ENCODE measurements at places on chromosomes 2 and 18. TPM values are rescaled to one million over a fixed set of nuclear protein-coding genes. Genes with fewer than 3 reads are reported as not detected.

DNA sequence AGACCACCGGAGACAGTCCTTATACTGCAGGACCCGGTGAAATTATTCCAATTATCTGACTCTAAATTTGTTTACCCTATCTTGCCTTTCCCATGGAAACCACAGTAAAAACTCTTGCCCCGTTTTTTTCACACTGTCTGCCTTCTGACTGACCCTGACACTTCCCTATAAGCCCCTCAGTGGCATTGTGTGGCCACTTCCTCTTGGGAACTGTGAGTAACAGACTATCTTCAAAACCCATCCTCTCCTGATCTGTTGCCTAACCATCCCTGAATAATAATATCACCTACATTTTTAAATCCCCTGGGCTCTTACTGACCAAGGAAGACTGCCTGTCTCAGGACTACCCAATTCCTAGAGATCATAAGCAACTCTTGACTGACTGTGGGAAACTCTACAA is 42.6 kb upstream of the RNF152 start:
- DNase-seq, result no peak

DNA sequence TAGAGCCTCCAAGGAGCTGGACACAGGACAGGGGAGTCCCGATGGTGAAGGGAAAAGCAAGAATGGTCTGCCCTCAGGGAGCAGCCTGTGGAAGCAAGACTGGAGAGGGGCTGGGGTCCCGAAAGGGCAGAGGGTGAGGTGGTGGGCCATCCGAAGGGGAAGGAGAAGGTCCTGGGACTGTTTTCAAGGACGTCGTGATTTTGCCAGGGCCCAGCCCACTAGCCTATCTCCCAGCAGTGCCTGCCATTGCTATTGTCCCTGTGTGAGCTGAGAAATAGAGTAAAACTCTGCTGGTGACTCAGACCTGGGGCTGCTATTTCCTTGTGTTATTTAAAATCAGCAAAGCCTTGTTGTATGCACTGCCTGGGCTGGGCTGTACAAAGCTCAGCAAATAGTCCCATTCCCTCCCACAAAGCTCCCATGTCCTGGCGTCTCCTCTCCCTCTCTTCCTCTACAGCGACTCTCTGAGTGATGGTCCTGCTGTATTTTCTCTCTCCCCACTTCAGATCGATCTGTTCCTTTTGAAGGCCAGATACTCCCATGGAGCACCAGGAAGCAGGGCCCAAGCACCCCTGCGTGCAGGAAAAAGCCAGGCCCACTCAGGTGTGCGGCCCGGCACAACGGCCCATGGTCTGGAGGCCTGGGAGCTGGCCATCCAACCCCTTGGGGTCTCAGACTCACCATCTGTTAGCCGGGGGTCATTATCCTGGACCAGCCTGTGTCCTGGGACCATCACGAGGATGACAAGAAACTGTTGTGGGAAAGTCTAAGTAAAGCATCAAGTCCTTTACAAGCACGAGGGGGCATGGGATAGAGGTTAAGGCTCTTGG is 65.0 kb upstream of the OTOF start:
- no peak for DNase-seq

DNA sequence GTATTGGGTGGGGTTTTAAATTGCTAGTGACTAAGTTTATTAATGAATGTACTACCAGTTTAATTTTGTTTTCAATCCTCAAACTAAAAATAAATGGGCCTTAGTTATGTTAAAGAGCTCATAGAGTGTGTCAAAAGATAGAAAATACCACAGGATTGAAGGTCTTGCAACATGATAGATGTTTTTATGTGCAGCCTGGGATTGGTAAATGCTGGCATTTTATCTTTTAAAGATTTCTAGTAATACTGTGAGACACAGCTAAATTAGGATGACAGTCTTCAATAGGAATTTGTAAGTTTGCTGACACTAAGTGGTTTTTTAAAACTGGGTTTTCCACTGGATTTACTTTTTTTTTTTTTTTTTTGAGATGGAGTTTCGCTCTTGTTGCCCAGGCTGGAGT is 122.3 kb downstream of the HAUS1 start:
- DNase-seq, result no peak

DNA sequence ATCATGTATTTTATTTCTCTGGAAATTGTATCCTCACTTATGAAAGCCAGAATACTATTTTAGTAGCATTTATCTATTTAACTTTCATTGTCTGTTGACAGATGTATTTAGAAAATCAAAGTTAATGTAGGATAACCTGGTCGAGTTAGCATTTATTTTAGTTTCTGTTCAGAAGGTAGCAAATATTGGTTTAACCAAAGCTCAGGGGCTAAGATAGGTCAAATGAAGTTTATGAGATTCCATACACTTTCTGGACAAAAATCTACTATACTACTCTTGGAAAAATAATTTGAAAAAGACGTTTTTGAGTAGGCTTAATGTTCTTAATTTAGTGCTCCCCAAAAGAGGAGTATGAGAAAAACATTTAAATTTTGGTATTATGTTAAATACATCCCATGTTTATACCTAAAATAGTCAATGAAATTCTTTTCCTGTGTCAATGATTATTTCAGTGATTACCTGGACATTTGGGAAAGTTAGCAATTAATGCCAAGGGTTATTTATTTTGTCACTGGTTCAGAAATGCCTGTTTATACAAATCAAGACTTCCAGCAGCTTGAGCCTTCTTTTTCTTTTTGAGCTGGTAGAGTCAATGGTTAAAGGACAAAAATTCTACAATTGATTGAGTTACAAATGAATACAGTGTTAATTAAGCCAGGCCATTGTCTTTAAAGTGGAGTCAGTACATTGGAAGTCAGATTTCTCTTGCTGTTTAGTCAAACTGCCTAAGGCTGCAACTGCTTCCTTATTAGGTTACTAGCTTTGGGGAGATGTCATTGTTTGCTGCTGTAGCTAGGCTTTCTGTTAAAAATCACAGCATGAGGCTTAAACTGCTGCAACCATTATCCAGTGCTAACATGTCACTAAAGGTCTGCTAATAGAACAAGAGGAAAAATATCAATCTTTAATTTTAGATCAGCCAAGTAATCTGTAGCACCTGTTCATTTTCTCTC is 182.3 kb downstream of the CAMKMT start:
- no peak for DNase-seq

- no peak for DNase-seq
Observed at GRCh38 chr2:63880625-63881024, 38.9 kb downstream of the UGP2 start.

GRCh38 chr18:63405986-63406385 is 16.3 kb downstream of the VPS4B start:
- no peak for DNase-seq

- no peak for DNase-seq
Observed at GRCh38 chr18:79275992-79276391, 119.7 kb upstream of the NFATC1 start.

DNA sequence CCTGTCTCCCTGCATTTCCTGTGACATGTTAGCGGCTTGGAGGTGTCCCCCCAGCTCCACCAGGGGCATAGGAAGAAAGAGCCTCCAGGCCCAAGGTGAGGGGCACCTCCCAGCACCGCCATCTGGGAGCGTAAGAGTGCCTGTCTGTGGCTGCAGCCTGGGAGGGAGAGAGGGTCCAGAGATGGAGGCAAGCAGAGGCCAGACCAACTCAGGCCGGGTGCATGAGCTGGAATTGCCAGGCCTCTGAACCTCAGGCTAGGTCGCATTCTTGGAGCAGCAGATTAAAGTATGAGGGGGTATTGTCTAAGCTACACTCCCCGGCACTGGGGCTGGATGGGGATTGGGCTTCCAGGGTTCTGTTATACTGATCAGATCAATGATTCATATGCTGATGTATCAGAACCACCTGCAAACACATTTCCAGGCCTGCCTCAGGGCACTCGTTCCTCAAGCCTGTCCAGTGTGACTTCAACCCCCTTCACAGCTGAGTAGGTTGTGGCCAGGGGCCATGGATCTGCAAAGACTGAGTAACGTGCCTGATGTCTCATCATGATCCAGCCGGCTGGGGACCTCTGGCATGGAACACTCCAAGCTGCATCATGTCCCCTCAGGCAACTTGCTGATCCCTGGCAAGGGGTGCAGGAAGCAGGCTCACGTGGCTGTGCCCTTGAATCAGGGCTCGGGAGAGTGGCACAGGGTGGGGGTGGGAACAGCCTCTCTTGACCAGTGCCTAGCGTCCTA is 73.2 kb downstream of the HS1BP3 start:
- no peak for DNase-seq

DNA sequence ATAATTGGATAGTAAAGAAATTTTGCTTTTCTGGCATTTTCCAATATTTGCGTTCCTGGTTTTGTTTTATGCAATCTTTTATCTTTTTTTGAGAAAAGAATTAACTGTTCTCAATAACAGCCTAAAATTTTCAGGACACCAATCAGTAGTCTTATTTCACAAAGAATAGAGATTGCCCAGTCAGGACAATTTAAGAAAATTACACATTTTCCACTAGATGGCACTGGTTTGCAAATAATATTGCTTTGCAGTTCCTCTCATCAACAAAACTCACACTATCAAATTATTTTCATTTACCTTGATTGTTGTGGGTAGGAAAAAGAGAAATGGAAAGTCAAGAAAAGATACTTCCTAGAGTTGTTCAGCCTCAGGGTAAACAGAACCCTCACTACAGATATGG is 2.4 kb upstream of the RBM45 start:
- DNase-seq, result no peak

Gene SERPINB2
- not detected for total RNA-seq

Gene SPP2
- total RNA-seq, result not detected

All from neural crest cell (in vitro differentiated cells).